ENCODE measurements at places on chromosomes 7 and 10.

GRCh38 chr7:12967322-12967721 is 279.9 kb downstream of the ARL4A start:
- no peak for DNase-seq

DNA sequence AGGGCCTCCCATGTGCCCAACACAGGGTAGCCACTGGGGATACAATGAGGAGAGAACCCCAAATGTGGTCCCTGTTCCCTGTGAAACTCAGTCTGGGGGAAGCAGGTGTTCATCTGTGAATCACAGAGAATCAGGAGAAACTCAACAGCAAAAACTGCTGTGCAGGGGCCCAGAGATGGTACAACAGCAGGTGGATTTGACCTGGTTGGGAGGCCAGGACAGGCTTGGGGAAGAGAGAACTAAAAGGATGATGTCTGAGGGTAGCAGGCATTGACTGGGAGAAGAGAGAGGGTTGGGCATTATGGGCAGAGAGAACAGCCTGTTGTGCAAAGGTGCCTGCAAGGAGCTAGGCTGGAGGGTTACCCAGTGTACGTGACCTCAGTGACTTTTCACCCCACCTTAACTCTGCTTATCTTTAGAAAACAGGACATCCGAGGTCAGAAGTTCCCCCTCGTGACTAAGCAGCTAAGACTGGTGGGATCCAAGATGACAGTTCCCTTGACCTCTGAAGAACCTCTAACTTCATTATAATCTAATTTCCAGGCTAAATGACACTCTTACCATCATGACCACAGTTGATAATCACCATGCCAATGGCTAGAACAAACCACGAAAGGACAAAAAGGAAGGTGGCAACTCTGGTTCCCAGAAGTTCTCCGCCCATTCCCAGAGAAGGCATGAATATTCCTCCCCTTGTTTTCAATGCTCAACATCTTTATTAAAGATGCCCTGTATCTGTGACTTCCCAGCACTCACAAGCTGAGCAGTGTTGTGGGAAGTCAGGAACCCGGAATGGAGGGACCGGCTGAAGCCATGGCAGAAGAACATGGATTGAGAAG is 5.1 kb upstream of the ADAMTS14 start:
- DNase-seq, result no peak

DNA sequence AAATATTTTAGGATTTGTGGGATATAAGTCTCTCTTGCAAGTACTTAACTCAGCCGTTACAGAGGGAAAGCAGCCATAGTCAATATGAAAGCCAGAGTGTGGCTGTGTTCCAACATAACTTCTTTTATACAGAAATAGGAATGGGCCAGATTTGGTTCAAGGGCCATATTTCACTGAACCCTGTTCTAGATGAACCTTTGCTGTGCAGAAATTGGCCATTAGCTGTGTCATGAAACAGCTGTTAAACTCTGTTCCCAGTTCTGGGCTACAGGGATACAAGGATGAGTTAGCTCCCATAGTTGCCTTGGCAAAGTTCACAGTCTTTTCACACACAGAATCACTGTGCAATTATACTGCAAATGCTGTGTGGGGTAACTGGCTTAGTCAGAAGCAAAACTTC is 213.9 kb upstream of the LRRN3 start:
- DNase-seq, result no peak

DNA sequence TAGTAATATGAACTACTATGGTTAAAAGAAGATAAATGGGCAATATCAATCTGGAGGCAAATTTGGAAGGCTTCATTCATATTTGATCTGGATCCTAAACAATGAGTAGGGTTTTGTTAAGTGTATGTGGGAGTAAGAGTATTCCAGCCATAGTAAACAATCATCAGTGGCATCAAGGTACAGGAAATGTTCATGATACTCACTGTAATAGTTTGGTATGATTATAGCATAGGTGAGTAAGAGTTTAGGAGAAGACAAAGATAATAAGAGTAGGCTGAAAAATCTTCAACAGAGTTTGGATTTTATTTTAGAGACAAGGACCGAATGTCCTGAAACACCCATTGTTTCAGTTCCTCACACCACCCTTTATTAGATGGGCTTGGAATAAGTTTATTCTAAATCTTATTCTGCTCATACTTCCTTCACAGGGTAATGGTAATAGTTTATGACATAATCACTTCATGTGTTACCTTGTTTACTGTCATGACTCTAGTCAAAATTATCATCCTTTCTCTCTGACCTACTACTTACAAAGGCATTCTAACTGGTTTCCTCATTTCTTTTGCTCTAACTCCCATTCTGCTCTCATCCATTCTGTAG is 38.9 kb downstream of the BRAF start:
- no peak for DNase-seq

- peak; percentile 44 for DNase-seq
Measured at GRCh38 chr7:150404805-150405583, 25.9 kb downstream of the ZNF775 start.

DNA sequence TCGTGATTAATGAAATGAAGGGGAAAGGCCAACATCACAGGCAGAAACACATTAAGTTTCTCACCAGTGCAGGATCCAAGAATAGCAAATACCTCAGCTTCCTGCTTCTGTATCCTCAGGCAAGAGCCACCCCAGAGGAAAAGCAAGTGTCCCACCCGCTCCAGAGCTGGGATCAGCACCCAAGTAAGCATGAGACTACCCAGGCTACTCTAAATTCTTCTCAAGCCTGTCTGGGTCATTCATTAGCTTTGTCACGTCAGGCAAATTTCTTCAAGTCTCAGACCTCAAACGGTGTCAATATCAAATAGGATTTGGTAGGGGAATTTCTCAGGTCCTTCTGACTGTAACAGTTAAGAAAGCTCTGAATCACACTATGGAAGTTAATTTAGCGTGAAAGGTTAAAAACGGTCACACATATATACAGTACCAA is 59.0 kb downstream of the GNA12 start:
- DNase-seq, result no peak

DNA sequence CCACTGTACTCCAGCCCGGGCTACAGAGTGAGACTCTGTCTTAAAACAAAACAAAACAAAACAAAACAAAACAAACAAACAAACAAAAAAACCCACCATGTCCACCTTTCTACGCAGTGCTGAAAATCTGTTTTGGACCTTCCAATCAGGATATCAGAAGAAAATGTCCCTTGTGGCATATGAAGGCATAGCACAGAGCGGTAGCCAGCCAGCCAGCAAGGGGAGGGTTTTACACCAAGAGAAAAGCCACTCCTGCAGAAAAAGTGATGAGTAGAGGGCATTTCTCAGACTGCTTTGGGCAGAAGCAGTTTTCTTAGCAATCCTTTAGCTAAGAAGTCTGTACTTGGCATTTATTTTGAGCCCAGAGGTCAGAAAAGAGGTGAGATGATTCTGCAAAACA is 612.2 kb downstream of the TYW1 start:
- no peak for DNase-seq

GRCh38 chr10:63456437-63457210 is 9.2 kb downstream of the JMJD1C start:
- no peak for DNase-seq

DNA sequence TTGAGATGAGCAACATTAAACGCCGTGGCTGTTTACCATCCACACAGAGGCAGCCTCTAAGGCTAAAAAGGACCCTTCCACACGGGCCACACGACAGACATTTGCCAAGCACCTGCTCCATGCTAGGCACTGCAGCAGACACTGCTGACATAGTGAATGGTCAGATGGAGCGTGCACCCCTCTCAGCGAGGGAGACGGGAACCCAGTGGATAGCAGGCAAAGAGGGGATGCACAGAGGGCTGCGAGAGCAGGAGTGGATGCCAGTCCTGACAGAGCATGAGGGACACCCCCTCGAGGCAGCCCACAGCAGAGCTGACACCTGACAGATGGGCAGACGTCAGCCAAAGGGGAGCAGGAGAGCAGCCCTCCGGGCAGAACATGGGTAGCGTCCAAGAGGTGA is 5.6 kb upstream of the STK32C start:
- DNase-seq, result no peak

DNA sequence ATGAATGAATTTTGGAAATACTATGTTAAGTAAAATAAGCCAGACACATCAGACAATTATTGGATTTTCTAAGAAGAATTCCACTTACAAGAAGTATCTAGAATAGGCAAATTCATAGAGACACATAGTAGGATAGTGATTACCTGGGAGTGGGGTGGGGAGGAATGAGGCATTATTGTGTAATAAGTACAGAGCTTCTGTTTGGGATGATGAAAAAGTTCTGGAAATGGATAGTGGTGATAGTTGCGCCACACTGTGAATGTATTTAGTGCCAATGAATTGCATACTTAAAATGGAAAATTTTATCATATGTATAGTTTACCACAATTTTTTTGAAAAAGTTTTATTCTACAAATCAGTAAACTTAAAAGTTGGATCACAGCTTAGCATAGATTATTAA is 297.2 kb upstream of the KAT6B start:
- DNase-seq, result no peak

DNA sequence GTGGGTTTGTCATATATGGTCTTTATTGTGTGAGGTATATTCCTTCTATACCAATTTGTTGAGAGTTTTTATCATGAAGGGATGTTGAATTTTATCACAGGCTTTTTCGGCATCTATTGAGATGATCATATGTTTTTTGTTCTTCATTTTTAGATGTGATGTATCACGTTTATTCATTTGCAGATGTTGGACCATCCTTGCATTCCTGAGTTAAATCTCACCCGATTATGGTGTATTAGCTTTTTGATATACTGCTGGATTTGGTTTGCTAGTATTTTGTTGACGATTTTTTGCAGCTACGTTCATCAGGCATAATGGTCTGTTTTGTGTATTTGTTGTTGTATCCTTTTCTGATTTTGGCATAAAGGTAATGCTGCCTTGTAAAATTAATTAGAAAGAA is 311.0 kb downstream of the PTEN start:
- no peak for DNase-seq

DNA sequence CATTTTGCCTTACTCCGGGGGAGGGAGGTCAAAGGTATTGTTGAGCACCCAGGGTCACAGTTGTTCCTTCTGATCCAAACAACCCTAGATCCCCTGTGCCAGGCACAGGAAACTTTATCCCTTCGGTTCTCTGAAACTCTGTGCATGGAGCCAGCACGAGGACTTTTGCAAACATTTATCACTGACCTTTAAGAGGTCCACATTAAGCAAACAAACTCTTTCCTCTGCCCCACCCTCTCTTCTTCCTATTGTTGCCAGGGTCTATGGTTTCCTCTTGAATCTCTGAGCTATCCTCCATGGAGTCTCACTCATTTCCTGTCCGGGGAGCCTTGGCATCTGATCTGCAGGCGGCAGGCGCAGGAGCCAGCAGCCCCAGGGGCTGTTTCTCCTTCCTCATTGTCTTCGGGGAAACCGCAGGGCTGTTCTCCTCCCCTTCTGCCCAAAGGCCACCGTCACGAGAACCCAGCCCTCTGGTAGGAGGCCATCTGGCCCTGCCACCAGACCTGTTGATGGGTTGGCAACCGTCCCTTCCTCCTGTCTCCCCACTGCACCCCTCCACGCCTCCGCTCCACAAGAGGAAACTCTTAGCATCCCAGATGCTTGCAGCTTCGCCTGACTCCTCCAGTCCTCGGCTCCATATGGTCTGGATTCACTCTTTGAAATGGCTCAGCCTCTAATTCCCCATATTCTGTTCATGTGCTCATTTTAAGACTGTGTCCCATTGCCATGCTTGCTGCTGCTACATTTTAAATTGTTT is 327.3 kb upstream of the NRP1 start:
- no peak for DNase-seq

DNA sequence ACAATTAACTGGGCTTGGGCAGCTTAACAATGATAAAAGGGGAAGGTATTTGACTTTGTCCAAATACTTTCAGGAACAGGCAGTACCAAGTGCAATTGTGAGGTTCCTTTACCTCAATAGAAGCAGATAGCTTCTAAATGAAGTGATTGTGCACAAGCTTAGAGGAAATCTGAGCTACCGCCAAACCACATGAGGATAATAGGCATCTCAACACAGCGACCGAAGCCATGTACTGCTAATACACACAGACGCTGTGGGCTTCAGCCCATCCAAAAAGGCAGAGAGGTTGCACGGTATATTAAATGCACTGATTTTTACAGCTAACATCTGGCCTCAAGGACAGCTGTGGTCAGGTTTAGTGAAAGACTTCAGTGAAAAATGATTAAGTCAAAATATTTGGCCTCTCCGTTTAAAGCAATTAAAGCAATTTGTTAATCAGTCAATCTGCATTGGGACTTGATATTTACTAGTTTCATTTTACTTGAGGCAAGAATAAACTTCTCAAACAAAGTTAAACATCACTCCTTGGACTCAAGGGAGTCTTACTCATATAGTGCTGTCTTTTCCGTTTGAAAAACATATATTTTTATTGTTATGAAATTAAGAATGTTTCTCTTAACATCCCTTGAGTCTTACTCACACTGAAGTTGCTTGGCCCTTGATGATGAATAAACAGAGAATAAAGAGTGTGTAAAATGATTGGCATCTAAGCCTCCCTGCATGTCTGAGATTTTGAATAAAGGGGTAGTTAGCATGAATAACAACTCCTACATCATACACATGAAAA is 306.3 kb downstream of the C7orf25 start:
- DNase-seq, result no peak

DNA sequence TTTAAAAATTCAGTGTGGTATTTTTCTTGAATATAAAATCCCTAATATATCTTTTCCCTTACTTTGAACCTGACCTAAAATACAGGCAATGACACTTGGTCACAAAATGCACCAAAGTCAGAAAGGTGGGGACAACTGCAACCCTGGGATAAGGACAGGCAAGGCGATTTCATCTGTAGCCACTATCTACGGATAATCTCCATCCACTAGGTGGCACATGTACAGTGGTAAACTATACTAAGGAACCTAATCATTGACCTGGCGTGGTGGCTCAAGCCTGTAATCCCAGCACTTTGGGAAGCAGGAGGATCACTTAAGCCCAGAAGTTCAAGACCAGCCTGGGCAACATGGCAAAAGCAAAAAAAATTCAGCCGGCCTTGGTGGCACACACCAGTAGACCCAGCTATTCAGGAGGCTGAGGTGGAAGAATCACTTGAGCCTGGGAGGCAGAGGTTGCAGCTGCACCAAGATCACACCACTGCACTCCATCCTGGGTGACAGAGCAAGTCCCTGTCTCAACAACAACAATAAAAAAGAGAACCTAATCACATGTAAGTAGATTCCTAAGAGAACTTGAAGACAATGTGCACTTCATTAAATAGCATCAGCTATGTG is 98.9 kb downstream of the KMT2C start:
- DNase-seq, result no peak

- no peak for DNase-seq
Measured at GRCh38 chr7:13708670-13709069, 280.8 kb downstream of the ETV1 start.

- DNase-seq, result no peak
Measured at GRCh38 chr10:61301575-61301974, 151.6 kb downstream of the TMEM26 start.

DNA sequence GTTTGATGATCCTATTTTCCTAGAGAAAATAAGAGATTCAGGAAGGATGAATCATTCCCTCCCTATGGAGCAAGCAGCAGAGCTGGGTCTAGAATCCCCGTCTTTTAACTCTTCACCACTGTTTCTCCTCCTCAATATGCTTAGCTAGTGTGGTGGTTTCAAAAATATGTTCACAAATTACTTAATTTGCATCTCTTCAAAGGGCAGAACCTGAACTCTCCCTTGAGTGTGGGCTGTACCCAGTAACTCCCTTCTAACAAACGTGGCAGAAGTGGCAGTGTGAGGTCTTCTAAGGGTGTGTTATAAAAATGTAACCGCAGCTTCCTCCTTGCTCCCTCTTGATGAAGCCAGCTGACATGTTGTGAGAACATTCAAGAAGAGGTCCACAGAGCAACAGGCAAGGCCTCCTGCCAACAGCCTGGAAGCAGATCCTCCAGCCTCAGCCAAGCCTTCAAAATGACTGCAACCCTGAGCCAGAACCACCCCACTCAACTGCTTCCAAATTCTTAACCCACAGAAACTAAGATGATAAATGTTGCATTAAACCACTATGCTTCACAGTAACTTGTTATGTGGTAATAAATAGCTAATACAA is 36.6 kb downstream of the SRPK2 start:
- DNase-seq, result peak; percentile 14

All from stimulated activated CD8-positive, alpha-beta memory T cell treated with anti-CD3 and anti-CD28 coated beads, Interleukin-4, amount 100 ng/mL, for 1 hour (primary cell).